ENCODE measurements at places on chromosomes 16 and 17.
A peak's percentile ranks its signal among the peaks of the same experiment; 100 is the strongest.

DNA sequence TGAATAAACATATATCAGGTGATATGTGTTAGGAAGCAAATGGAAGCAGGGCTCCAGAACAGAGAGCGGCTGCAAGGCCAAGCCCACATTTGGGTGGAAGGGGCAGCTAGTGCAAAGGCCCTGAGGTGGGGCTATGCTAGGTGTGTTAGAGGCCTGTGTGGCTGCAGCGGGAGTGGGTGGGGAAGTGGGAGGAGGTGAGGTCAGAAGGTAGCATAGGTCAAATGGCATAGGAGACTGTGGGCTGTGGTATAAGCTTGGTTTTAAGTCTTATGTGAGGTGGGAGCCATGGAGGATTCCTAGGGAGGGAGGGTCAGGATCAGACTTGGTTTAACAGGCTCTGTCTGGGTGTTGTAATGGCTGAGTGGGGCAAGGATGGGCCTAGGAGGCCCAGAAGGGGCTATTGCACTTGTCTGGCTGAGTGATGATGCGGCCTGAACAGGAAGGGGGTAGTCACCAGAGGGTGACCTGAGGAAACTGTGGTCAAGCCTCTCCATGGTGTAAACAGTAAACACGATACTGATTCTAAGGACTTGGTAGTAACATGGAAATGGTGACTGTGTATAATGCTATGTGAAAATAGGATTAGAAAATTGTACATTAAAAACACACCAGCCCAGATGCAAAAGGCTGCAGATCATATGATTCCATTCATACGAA, 31.1 kb downstream of the RAI1 start:
- no peak for DNase-seq

- no peak for DNase-seq
Observed at GRCh38 chr17:32519228-32520103, 32.7 kb downstream of the CDK5R1 start.

DNA sequence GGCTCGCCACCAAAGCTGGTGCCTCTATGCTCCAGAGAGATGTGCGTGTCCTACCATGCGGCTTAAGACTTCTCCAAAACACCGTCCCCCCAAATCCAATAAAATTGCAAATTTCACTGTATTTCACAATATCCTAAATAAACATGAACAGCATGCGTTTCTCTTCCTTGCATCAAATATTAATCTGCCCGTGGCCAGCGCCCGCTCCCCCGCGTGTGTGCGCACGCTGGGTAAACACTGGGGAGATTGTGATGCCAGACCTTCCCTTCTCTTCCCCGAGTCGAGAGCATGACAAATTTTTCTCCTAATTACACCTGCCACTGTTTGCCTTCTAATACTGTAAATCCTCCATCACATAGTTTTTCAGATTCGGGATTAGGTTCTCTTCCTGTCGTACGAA, 148.1 kb downstream of the MRM1 start:
- DNase-seq: no peak

DNA sequence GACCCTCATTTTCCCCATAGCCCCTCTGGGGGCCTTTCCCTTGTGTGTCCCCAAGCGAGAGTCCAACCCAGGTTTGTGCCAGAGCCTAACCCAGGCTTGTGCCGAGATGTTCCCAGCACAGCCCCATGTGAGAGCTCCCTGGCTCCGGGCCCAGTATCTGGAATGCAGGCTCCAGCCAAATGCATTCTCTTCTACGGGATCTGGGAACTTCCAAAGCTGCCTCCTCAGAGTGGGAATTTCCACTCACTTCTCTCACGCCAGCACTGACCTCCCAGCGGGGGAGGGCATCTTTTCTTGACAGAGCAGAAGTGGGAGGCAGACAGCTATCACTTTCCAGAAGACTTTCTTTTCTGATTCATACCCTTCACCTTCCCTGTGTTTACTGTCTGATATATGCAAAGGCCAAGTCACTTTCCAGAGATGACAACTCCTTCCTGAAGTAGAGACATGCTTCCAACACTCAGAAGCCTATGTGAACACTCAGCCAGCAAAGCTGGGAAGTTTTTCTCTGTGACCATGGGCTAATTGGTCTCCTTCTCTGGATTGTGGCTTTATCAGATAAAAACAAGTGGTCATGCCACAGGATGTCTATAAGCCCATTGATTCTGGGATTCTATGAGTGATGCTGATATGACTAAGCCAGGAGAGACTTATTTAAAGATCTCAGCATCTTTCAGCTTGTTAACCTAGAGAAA, 2.5 kb upstream of the CCL2 start:
- DNase-seq: no peak

DNA sequence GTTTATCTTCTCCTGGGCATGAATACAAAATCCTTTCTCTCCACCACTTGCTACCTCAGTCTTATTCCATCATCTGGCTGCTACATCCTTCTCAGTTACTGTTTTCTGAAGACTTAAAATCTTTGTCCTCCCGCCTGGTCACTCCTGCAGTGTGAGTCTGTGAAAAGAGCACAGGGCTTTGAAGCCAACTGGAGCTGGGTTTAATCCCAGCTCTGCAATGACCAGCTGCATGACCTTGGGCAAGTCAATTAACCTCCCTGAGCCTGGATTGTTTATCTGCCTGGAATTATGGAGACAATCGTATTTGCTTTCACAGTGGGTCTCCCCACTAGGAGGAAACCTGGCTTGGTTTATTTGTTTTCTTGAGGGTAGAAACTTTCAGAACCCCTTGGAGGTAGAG, 183.2 kb downstream of the GSG1L start:
- DNase-seq: peak; percentile 4

GRCh38 chr16:79069633-79070032, 530.9 kb downstream of the MAF start:
- no peak for DNase-seq

DNA sequence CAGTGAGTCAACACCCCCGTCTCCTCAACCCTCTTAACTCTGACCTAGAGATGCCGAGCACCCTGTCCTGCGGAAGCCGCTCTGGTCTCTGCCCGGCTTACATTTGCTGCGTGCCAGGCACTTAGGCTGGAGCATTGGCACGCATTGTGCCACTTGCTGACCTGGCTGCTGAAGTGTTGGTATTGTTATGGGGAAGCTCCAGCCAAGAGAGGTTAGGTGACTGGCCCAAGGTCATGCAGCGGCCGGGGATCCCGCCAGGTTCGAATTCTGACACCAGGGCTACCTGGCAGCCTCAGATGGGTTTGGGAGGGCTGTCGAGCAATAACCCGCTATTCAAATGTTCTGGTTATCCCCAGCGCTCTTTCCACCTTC, 5.0 kb upstream of the HSD17B1 start:
- no peak for DNase-seq

DNA sequence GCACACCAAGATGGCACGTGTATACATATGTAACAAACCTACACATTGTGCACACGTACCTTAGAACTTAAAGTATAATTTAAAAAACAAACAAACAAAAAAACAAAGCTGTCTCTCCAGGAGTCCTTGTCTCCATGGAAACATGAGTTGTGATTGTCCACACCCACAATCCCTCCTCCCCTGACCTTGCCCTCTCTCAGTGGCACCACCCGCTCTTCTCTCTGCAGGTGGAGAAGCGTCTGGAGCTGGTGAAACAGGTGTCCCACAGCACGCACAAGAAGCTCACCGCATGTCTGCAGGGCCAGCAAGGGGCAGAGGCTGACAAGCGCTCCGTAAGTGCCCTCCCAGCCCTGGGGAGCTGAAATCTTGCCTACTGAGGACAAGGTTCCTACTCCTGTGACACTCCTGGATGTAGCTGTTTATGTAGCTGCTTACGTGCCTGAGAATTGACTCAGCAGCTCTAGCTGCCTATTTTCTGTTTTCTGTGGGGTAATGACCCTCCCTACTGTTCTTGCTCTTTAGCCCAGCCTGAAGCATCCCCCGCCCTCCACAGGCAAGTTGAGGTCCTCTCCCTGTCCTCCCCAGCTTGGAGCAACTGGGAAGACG, 107.0 kb downstream of the ARHGAP44 start:
- DNase-seq: no peak

GRCh38 chr16:56041556-56042140, 149.6 kb upstream of the GNAO1 start:
- no peak for DNase-seq

GRCh38 chr16:51881731-51882130, 665.2 kb downstream of the TOX3 start:
- DNase-seq: no peak

DNA sequence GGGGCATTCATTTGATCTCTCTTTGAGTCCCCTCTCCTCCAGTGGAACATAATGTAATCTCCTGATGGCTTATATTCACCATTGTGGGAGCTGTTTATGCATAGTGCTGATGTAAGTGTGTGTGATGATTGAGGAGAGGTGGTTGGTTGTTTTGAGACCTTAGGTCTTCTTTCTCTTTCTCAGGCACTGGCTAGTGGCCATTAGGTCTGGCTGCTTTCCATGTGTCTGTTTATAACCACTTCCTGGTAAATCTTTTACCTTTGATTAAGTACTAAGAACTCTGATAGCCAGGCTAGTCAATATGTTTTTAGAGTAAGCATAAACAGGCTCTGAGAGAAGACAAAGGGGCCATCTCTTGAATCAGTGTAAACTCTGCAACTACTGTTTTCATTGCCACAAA, 27.9 kb downstream of the VAT1L start:
- no peak for DNase-seq

GRCh38 chr16:8283195-8283594, 307.1 kb downstream of the TMEM114 start:
- DNase-seq: no peak

DNA sequence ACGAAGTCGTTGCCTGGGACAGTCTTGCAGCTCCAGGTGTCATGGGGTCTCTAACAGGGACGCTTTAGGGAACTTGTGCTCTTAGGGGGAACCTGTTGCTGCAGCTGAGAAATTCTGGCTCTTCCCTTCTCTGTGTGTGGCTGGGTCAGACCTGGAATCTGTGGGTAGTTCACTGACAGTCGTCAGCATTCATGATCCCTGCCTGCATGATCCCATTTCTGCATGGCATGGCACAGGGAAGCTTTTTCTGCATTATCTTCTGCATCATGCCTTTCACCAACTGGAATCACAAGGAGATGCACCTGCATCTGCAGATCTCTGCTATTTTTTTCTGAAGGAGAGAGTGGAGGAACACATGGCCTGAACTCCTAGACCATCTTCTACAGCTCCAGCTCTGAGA, 85.6 kb downstream of the SOX9 start:
- DNase-seq: no peak

GRCh38 chr17:49931416-49932137, 37.4 kb upstream of the DLX4 start:
- DNase-seq: no peak

- DNase-seq: no peak
Observed at GRCh38 chr17:8832711-8833352, 33.7 kb upstream of the MFSD6L start.

DNA sequence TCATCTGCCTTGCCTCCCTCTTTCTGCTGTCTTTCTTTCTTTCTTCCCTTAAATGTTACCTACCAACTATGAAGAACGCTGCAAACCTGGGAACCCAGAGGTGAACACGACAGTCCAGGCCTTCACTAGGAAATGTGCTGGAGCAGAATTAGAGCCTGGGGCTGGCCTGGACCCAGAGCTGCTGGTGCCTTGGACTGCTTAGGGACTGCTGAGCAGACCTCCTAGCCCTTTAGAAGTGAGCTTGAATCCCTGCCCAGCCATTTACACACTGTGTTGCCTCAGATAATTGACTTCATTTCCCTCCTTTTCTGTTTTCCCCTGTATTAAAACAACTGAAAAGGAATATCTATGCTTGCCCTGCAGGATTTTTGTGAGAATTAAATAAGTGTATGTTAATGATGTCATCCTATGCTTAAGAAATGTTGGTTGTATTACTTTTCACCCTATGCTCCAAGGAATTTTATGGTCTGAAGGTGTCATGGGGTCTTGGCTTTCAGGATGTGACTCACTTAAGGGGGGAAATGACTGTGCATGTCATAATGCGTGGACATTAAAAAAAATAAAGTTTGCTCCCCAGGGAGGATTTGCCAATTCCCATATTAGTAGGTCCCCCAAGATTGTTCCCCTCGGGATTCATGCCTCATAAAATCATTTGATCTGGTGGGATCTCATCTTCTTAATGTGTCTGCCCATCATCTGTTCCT, 11.5 kb downstream of the CDH13 start:
- no peak for DNase-seq

GRCh38 chr16:71811261-71811803, 2.7 kb upstream of the AP1G1 start:
- DNase-seq: no peak

- DNase-seq: no peak
Observed at GRCh38 chr16:68436581-68436980, 11.7 kb downstream of the SMPD3 start.

- DNase-seq: no peak
Observed at GRCh38 chr16:26386096-26386495, 680.6 kb upstream of the C16orf82 start.

DNA sequence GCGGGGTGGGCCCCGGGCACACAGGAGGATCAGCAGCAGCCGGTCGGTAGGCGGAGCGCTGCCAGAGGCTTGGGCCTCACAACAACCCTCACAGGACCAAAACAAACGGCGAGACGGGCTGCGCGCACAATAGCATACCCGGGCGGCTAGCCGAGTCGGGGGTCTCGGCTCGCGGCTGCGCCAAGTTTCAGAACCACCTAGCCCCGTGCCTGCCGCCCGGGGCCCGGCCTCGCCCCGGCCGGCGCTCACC, 732 bp downstream of the ULK2 start:
- DNase-seq: no peak

- DNase-seq: no peak
Observed at GRCh38 chr17:17108451-17109049, 66.3 kb downstream of the MPRIP start.

DNA sequence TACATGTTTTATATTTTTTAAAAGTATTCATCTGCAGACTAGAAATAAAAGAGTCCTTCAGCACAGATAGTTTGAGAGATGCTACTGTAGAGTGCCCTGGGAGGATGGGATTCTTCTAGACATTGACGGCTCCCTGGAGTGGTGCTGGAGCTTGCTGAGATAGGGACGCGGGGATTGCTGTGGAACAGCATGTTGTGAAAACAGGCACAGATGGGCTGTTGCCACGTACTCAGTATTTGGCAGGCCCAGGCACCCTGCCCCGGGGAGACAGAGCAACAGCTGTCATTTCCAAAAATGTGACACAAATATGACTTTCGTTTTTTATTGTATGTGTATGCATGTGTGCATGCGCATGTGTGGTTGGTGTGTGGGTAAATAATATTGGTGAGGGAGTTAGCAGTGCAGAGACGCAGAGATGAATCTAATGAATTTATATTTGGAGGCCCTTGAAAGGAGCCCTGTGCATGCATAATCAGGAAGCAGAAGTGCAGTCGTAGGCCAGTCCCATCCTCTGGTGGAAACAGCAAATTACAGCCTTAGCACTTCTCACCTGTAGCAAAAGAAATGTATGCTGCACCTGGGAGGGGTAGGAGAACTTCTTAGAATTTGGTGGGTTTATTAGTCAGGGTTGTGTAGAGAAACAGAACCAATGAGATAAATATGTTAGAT, 6.2 kb upstream of the ABCA8 start:
- no peak for DNase-seq

DNA sequence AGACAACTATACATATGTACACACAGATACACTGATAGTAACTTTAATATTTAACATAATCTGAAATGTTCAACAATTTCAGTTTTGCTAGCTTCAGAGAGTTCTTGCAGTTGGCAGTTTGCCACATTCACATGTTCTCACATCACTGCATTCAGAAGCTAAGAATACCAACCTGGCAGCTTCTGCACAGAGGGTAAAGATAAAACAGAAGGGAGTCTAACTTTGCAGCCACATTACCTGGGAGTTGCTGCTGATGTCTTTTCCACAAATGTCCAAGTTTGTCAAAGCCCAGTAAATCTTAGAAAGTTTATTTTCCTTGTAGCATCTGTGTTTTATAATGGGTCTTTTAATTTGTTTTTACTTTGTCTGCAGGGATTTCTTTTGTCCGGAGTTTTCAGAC, 332.0 kb downstream of the BCAS3 start:
- DNase-seq: no peak

All from LNCaP clone FGC (cell line).